Right atrium auricular region (tissue), 2 donors: ENCODE measurements at places on chromosomes 5 and 9. TPM values are rescaled to one million over a fixed set of nuclear protein-coding genes. Genes with fewer than 3 reads are reported as not detected.

The SCGB3A2 gene
- total RNA-seq = not detected

The MSX2 gene
- total RNA-seq = 3.4 TPM

The P4HA2 gene
- 65.4 TPM for total RNA-seq

The SLCO4C1 gene
- 0.22 TPM for total RNA-seq

The IL3 gene
- not detected for total RNA-seq

The SHOC1 gene
- not detected for total RNA-seq

The ADAMTS16 gene
- not detected for total RNA-seq

The OR13C5 gene
- not detected for total RNA-seq

The SPINK13 gene
- not detected for total RNA-seq

The NTRK2 gene
- 30.1 TPM for total RNA-seq

The C9 gene
- not detected for total RNA-seq

The EQTN gene
- total RNA-seq = not detected

The PCDHA9 gene
- total RNA-seq = not detected

The SETX gene
- 33.9 TPM for total RNA-seq

The NDUFS6 gene
- 135 TPM for total RNA-seq

The FNIP1 gene
- total RNA-seq = 38.3 TPM

The CCDC192 gene
- total RNA-seq = not detected

The NDUFAF2 gene
- total RNA-seq = 23.7 TPM

The LRRC19 gene
- not detected for total RNA-seq

The NR5A1 gene
- not detected for total RNA-seq

The HOMER1 gene
- 31.4 TPM for total RNA-seq

The SOX30 gene
- not detected for total RNA-seq

The IFNE gene
- not detected for total RNA-seq

The RABL6 gene
- total RNA-seq = 61.7 TPM

The CXCL14 gene
- 3.1 TPM for total RNA-seq

The PTGER4 gene
- 22.0 TPM for total RNA-seq

The CNOT8 gene
- 28.0 TPM for total RNA-seq

The UNC5A gene
- not detected for total RNA-seq

The SPATA31E1 gene
- total RNA-seq = not detected

The PTPN3 gene
- total RNA-seq = 7.9 TPM

The IRX1 gene
- not detected for total RNA-seq

The SLC25A48 gene
- total RNA-seq = not detected
